ENCODE measurements at places on chromosomes 11 and 22.

- H3K27ac ChIP-seq, result no peak overlapping the region
- H3K36me3 ChIP-seq, result no peaks in the 10 kb centered on the region
- no peaks in the 10 kb centered on the region for H3K4me1 ChIP-seq
- no peak overlapping the region for H3K4me3 ChIP-seq
- no peak for DNase-seq
These were observed 469 bp upstream of the OSBP2 start for GRCh38 chr22:30694171-30694639.

DNA sequence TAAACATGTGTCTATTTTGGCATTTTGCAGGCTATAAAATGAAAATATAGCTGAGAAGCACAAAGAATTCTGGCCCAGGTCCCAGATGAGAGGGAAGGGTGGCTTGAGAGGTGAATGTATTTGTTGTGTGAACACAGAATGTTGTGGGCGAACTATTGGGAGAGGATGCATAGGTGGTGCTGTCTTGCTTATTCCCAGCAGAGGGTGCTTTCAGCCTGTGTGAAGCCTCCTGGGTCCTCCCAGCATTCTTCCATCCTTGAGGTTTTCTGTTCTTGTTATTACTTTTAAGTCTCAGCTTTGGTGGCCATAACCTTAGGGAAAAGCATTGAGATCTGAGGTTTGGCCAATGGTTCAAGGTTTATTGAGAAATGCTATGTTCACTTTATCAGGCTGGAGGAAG is 108.7 kb upstream of the SNX19 start:
- H3K4me3 ChIP-seq, result no peak overlapping the region
- H3K4me1 ChIP-seq, result no peaks in the 10 kb centered on the region
- DNase-seq, result no peak
- H3K36me3 ChIP-seq, result no peaks in the 10 kb centered on the region

GRCh38 chr22:39130152-39130704 is 22.3 kb downstream of the CBX7 start:
- H3K4me1 ChIP-seq, result no peaks in the 10 kb centered on the region
- H3K4me3 ChIP-seq, result no peak overlapping the region
- DNase-seq, result no peak

DNA sequence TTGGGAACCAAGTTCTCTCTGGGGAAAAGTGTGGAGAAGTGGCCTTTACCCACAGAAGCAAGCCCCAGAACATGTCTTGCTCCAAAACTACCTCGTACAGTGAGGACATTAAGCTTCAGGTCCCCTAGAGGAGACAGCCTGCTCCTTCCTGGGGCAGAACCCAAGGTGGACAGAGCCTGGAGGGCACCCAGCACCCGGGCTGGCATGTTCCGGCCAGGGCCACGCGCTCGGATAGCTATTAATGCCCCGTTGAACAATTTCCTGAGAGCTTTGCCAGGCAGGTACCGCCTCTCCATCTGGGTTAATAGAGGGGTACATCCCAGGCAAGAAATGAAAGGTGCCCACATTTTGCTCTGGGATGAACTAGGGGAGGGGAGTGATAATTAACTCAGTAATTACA is 169.0 kb upstream of the GRK3 start:
- H3K36me3 ChIP-seq, result no peaks in the 10 kb centered on the region
- H3K4me1 ChIP-seq, result peaks cover 17% of the 10 kb centered on the region
- H3K27me3 ChIP-seq, result no peaks in the 10 kb centered on the region
- no peak for DNase-seq
- no peak overlapping the region for H3K4me3 ChIP-seq

GRCh38 chr11:44005063-44005701 is 42.6 kb upstream of the ACCSL start:
- no peaks in the 10 kb centered on the region for H3K4me1 ChIP-seq
- no peak overlapping the region for H3K27ac ChIP-seq
- H3K4me3 ChIP-seq, result no peak overlapping the region
- H3K36me3 ChIP-seq, result no peaks in the 10 kb centered on the region
- DNase-seq, result no peak

GRCh38 chr11:26828288-26828687 is 106.4 kb upstream of the SLC5A12 start:
- no peak for DNase-seq
- H3K4me3 ChIP-seq, result no peak overlapping the region
- no peaks in the 10 kb centered on the region for H3K36me3 ChIP-seq
- no peak overlapping the region for H3K27ac ChIP-seq
- no peaks in the 10 kb centered on the region for H3K27me3 ChIP-seq

DNA sequence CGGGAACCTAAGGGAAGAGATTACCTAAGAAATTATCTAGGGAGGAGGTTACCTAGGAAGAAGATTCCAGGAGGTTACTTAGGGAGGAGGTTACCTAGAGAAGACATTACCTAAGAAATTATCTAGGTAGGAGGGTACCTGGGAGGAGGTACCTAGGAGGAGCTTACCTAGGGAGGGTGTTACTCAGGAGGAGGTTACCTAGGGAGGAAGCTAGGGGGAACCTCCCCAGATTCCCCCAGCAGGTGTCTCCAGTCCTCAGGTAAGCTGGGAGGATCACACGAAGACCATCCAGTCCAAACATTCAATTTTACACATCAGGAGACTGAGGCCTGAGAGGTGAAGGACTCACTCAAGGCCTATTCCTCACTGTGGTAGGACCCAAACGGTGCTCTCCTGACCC is 482.8 kb downstream of the TBC1D22A start:
- H3K4me3 ChIP-seq, result no peak overlapping the region
- H3K27me3 ChIP-seq, result peaks cover 7% of the 10 kb centered on the region
- H3K27ac ChIP-seq, result no peak overlapping the region
- H3K4me1 ChIP-seq, result no peaks in the 10 kb centered on the region

Measured in DND-41 (cell line).